ENCODE measurements at places on chromosomes 2 and 18.

GRCh38 chr2:174066871-174067270 lies 101.7 kb upstream of the SP3 start:
- DNase-seq = no peak

GRCh38 chr2:70671092-70671675 lies 96.8 kb downstream of the ADD2 start:
- DNase-seq = no peak

DNA sequence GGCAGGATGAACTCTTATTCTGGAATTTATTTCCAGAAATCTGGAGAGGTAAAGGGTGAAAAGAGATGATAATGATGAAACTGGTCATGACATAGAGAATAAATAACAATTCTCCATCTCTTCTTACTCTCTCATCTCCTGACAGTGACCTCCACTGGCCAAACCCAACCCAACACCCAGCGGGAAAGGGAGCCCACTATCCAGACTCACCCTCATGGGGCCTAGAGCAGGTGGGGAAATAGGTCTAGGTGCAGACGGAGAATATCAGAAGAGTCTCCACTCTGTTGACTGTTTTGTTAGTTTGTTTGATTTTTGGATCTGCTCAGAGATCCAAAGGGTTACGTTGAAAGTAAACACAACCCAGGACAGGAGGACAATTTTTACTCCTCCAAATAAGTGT lies 263.2 kb upstream of the PARD3B start:
- DNase-seq = no peak

- no peak for DNase-seq
Observed at GRCh38 chr18:45889419-45890064, 64.1 kb downstream of the SIGLEC15 start.

GRCh38 chr2:55099878-55100820 lies 49.9 kb upstream of the RTN4 start:
- no peak for DNase-seq

DNA sequence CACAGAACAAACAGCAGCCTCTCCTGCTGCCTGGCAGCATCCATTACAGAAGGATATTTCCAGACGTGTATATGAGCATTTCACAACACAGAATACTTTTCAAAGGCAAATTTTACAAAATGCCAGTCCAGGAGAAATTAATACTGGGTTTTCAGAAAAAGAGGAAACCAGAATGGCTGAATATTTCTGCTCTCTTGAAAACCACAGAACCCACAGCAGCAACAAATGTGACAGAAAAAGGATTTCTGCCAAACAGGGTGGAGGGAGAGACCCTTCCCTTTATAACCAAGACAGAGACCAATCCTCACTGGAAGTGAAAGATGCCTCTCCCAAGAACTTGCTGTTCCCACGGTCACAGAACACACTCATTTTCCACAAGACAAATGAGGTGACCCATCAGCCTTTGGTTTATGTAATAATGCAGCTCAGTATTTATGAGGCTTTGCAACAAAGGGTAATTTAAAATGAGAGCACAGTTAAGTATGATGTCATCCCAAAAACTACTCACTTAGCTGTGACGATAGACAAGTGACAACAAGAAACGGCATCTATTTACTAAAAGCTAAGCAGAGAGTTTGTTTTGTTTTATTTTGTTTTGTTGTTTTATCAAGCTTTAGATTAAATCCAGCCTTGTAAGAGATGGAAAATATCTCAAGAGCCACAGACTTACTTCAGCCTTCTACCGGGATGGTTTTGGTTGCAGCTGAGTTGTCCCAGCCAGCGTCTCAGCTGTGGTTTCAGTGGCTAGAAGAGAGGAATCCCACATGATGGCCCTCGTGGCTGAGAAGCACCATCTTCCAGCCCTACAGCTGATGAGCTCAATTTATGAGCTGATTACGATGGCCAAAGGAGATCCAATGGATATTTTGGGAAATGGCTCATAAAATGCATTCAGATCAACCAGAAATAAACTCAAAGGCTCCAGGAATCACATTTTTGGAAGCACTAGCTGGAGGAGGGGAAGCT lies 249.3 kb upstream of the AGAP1 start:
- no peak for DNase-seq

GRCh38 chr2:84939426-84940087 lies 31.4 kb upstream of the KCMF1 start:
- DNase-seq = peak; percentile 70

DNA sequence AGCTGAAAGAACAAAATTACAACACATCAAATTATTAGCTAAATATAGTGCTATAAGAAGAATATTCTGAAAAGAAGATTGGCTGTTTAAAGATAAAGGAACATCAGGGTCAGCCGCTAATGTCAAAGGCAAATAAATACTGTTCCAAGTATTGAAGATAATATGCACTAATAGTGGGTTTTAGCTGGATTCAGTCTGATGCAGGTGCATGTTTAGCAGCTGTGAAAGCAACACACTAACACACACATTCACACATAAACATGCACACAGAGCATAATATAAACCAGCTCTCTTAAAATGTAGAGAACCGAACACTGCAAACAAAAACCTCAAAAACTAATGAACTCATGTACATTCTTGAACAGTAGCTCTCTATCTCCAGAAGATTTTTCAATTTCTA lies 634.6 kb downstream of the ERBB4 start:
- DNase-seq = no peak

DNA sequence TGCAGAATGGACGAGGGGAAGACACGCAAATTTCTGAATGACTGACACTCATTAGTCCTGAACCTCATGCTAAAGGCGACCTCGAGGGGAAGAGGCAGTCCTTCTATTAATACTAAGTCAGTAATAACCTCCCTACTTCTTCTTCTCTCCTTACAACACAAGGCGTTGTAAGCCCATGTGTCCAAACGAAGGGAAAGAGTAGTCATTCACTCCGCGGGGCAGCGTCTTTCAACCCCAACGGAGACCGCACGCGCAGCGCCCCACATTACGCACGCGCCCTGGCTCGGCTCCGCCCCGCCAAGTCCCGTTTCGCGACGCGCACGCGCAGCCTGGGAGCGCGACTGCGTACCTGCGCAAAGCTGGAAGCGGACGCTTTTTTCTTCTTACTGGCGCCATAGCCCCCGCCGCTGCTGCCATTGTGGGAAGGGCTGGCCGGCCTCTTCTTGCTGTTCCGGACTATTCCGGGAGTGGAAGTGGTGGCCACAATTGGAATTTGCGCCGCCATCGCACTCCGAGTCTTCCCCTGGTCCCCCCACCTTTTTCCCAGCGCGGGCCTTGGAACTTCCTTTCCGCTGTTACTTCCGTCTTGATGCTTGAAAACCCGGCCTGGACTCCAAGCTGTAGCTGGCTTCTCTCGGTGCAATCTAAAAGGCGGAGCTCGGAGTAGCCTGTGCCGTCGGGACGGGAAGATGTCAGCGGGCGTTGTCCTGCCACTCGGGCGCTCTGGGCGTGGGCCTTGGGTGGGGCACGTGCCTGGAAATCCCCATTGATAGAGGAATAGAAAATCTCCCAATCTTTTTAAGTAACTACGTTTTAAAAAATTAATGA lies at the start of gene INO80C:
Gene INO80C, minus strand, starts transcription at position 591 of the 828 bp plus-strand sequence. Its CDS starts 86 bp downstream, at position 505.
- DNase-seq = peak; percentile 90

DNA sequence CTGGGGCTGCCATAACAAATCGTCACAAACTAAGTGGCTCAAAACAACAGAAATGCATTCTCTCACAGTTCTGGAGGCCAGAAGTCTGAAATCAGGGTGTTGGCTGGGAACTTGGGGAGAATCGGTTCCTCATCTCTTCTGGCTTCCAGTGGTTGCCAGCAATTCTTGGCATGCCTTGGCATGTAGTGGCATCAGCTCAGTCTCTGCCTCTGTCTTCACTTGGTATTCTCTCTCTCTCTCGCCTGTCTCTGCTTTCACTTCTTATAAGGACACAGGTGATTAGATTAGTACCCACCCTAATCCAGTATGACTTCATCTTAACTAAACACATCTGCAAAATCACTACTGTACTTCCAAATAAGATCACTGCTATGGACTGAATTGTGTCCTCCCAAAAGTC lies 695.4 kb upstream of the ID2 start:
- no peak for DNase-seq

GRCh38 chr18:46211816-46212215 lies 107.6 kb downstream of the HAUS1 start:
- no peak for DNase-seq

GRCh38 chr2:55151733-55152433 lies 80.2 kb downstream of the CLHC1 start:
- no peak for DNase-seq

DNA sequence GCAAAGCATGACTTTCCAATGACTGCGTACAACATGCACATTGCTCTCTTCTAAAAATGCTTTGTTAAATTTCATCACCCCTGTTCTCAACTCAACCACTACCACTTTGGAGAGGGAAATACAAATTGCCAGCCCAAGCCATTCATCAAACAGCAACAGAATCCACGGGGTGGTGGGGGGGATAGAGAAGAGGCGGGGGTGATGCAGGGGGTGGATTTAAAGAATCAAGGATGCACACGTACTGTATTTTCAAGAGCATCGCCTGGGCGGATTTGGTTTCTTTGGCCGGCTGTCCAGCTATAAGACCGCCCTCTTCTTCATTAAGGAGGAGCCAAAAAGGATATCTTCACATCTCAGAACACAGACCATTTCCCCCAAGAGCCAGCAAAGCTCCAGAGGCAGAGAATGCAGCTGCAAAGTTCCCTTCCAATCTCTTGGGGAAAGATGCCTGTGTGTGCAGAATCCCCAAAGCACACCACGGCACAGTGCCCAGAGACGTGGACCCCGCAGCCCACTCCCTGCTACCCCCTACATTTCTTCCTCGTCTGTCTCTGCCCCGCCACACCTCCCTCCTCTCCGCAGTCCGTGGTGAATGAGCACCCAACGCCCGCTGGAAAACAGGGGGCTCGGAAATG lies 977 bp downstream of the SLC8A1 start:
- no peak for DNase-seq

- DNase-seq = no peak
Observed at GRCh38 chr2:180443888-180444287, 436.8 kb upstream of the CWC22 start.

DNA sequence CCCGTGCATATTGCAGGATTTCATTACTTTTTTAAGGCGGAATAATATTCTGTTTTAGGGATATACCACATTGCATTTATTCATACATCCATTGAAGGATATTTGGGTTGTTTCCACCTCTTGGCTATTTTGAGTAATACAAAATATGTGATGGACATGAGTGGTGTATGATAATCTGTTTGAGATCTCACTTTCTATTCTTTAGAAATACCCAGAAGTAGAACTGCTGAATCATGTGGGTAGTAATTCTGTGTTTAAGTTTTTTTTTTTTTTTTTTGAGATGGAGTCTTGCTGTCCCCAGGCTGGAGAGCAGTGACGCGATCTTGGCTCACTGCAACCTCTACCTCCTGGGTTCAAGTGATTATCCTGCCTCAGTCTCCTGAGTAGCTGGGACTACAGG lies 201.4 kb downstream of the NYAP2 start:
- no peak for DNase-seq

DNA sequence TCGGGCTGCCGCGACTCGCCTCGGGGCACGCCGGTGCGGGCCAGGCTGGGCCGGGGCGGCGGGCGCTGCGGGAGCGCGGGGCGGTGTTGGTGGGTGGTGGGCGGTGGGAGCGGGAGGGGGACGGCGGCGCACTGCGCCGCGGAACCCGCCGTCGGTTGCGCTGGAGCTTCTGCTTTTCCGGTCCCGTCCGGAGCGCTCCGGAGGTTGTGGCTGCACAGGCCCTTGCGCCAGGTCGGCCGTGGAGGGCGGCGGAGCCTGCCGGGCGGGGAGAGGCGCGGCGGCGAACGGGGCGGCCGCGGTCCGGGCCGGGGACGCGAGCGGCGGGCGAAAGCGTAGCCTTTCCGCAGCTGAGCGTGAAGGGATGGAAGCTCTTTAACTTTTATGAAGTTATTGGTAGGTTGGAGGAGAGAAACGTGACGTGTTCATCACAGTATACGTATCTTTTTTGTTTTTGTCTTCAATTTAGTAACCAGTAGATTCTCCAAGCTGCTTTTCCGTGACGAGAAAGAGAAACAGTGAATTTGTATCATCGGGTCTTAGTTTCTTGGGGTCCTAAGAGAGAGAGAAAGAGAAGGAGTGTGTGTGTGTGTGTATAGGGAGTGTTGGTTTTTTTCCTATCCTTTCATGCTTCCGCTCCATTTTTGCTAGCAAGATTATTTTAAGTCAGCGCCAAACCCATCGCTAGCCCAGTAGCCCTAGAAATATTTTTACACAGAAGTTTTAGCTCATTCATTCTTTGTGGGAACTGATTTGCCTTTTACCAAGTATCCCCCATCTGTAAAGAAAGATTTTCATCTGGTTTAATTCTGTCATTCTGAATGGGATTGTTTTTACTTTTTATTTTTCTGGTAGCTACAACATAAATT lies 535 bp downstream of the ATG4B start:
- peak; percentile 49 for DNase-seq

DNA sequence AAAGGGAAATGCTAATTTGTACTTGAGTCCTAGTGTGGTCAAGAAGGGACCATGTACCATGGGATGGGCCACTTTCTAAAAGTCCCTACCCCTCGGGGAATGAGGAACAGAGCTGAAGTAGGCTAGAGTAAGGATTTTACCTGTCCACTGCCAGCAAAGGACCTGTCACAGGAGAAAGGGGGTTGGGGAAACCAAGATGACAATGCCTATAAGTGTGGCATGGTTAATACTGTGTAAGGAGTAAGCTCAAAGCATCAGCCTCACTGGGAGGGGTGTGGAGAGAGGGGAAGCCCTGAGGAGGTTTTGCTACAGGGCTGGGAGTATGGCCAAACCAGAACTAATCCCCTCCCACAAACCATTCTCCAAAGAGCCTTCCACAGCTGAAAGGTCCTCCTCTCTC lies 15.8 kb downstream of the GKN2 start:
- DNase-seq = no peak

DNA sequence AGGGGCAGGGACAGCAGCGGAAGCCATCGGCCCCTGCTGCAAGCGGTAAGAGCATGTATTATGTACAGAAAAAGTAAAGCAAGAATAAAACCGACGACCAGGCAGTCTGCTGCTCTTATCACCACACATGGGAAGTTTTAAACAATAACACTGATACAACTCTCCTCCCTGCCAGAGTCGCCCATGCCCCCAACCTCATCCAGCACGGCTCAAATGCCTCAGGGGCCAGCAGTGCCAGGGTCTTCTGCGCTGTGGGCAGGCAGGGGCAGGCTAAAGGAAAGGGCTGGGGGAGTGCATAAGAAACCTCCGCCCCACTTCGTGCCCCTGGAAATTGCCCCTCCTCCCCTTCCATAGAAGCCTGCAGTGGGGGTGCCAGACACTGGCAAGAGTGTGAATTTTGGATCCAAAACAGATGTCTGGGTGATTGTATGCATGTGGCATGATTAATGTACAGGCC lies 10.1 kb downstream of the TEX51 start:
- DNase-seq = no peak

- no peak for DNase-seq
Observed at GRCh38 chr2:12352889-12353288, 363.8 kb upstream of the TRIB2 start.

DNA sequence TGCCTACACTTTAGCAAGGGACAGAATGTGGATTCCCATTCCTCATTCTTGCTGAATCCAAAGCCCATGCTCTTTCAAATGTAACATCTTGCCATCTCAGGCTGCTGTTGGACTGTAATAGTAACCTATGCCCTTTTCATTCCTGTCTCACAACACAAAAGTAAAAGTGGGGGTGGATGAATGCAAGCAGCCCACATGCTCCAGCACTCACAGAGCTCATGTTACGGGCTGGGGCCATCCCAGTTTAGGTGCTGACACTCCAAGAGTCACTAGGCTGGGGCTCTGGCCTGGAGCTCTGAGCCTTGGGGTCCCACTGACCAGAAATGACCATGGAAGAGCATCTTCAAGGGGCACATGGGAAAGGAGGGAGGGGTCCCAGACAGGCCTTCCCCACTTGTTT lies 47.6 kb downstream of the CCBE1 start:
- DNase-seq = no peak
